Fibroblast of skin of left quadriceps (primary cell): ENCODE measurements at places on chromosomes 1 and 21.
A peak's percentile ranks its signal among the peaks of the same experiment; 100 is the strongest.

DNA sequence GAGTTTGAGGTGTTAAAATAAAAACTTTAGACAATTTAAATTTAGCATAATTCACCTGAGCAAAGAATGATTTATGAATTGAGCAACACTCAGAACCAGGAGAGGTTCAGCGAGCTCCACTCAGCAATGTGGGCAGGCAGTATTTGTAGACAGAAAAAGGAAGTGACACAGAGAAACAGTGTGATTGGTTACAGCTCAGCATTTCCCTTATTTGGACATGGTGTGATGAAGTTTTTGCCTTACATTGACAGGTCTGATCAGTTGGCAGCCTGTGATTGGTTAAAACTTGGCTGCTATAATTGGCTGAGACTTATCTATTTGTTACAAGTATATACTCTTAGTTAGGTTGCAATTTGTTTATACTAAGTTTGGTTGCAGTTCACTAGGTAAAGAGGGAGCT, 621.2 kb upstream of the PRMT6 start:
- no peak for DNase-seq

- DNase-seq, result peak; percentile 55
These were observed 35.8 kb downstream of the SLC2A1 start for GRCh38 chr1:42922687-42923366.

DNA sequence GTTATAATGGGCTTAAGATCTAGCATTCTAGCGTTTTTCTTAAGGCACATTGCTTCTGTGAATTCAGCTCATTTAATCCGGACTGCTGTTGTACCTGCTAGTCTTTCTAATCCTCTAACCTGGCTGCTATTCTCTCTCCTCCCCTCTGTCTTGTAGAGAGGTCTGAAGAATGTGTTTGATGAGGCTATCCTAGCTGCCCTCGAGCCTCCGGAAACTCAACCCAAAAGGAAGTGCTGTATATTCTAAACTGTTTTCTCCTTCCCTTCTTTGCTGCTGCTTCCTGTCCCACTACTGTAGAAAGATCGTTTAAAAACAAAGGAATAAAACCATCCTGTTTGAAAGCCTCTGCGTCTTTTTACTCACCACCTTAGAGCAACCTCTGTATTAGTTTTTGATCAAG, 37.3 kb downstream of the CDC42 start:
- no peak for DNase-seq

DNA sequence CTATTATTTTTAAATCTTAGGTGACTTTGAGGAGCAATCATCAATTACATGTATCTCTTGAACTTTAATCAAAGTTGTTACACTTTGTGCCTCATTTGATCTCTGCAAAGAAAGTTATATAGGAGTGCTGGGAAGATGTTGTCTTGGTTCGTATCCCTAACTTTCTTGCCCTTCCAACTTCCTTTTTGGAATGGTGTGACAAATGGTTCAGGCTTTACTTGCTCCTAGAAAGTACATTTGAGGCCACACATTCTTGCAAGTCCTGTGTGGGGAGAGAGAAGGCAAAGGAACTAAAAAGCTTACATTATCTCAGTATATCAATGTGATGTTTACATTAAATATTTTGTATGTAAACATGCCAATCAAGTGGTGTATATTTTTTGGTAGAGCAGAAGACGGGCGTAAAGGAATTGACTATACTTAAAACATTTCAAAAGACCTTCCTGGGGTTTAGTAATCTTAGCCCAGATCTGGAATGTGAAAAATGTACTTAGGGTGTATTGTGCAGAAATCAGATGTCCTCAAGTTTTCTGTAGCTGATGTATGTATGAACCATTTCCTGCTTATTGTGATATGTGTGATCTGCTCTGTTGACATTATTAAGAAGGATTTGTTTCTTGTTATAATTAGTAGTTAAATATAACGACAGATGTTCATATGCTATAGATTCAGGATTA, 59.2 kb downstream of the USP25 start:
- DNase-seq, result peak; percentile 50

GRCh38 chr1:164054331-164054730, 504.7 kb upstream of the PBX1 start:
- no peak for DNase-seq

DNA sequence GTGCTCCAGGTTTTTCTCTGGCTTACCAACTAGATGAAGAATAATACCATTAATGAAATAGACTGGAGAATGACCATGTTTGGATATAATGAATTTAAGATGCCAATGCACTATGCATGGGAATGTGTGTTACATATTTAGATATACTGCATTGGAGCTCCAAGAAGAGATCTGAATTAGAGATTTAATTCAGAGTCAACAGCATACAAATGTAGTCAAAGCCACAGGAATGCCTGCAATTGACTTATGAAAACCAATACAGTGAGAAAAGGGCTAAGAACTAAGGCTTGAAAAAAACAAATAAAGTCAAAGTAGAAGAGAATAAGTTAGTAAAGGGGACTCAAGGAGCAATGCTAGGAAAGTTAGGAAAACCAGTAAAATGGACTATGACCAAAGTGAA, 59.1 kb downstream of the USP24 start:
- peak; percentile 22 for DNase-seq

DNA sequence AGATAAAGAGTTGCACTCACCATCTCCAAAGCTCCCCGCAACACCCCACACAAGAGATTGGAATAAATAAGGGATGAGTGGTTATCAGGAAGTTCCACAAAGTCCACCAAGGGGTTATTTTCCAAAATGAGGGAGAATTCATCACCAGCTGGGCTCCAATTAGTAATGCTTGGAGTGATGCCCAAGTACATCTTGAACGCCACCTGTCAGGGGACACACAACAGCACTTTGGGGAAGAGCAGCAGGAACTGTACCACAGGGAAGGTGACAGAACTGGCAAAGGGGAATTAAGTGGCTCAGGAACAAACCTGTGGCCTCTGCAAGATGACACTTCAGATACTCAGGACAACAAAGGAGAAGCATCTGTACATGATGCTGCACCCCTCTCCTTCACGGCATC, 11.5 kb downstream of the TRAPPC3 start:
- no peak for DNase-seq

DNA sequence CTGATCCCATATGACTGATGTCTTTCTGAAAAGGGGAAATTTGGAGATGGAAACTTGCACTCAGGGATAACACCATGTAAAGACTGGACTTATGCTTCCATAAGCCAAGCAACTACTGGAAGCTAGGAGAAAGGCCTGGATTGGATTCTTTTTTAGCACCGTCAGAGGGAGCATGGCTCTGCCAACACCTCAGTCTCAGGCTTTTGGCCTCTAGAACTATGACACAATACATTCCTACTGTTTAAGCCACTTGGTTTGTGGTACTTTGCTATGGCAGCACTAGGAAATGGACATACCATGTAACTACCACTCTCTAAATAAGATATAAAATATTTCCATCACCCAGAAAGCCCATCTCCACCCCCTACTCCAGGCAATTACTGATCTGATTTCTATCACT, 139.7 kb downstream of the CYYR1 start:
- no peak for DNase-seq

GRCh38 chr21:26939601-26940111, 27.2 kb downstream of the ADAMTS5 start:
- peak; percentile 52 for DNase-seq

- DNase-seq, result no peak
These were observed 29.7 kb downstream of the FAM151A start for GRCh38 chr1:54593571-54594160.

GRCh38 chr1:241838897-241839296, 9.1 kb upstream of the EXO1 start:
- DNase-seq, result no peak

DNA sequence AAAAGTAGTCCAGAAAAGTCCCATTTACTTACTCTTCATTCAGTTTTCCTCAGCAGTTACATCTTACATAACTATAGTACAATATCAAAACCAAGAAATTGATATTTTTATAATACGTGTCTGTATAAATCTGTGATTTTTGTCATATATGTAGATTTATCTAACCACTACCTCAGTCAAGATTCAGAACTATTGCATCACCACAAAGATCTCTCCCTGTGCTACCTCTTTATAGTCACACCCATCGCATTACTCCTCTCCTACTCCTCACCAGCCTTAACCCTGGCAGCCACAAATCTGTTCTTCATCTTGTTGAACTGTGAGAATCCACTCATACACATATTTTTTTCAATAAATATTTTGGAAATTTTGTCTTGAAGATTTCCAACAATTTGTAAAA, 72.5 kb downstream of the RALGPS2 start:
- DNase-seq, result no peak

GRCh38 chr1:181442181-181442525, 41.2 kb upstream of the CACNA1E start:
- DNase-seq, result no peak

DNA sequence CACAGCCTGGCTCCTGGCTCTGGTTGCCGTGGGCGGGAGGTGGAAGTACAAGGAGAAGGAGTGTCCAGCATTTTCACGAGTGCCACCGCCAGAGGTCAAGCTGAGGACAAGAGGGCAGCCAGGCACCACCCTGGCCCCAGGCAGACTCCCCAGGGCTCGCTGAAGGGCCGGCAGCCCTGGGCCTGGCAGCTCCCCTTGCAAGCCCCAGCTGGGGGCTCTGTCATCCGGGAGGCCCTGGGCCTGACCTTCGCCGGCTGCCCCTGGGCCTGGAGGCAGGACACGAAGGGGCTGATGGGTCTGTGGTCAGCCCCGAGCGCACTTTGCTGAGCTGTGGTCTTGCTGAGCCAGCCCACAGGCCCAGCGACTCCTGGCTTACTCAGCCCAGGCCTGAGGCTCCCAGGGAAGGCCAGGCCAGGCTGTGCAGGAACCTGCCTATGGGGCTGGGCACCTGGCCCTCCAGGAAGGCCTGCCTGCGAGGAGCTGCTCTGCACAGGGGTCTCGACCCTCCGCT, 74.8 kb downstream of the MORN1 start:
- DNase-seq, result no peak

DNA sequence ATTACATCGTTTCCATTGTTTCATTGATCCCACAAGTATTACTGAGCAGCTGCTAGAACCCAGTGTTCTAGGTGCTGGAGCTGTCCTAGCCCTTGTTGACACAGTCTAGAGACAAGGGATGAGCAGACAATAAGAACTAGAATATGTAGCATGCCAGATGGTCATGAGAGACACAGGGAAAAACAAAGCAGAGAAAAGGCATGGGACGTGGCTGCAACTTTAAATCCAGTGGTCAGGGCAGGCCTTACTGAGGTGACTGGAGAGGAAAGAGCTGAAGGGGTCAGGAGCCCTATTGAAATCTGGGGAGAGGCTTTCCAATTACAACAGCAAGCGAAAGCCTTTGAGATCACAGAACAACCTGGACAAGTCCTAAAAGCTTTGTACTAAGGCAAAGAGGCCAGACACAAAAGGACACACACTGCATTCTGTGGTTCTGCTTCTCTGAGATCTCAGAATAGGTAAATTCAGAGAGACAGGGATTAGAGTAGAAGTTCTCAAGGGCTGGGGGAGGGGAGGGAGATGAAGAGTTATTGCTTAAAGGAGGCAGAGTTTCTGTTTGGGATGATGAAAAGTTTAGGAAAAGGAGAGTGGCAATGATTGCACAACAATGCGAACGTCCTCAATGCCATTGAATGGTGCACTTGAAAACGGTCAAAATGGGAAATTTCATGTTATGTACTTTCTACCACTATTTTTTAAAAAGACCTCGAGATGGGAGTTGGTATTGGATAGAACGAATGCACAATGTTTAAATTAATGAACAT, 467.4 kb upstream of the VAMP3 start:
- DNase-seq, result no peak

DNA sequence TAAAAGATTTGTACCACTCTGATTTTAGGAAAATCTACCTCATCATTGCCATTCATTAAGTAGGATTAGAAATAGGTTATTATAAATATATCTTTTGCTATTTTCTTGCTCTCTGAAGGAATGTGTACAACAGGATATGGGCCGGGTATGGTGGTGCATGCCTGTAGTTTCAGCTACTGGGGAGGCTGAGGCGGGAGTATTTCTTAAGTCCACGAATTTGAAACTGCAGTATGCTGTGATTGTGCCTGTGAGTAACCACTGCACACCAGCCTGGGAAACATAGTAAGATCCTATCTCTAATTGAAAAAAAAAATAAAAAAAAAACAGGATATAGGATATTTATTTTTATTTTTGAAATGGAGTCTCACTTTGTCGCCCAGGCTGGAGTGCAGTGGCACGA, 50.0 kb downstream of the CLIC4 start:
- DNase-seq, result no peak

- no peak for DNase-seq
These were observed 197.7 kb upstream of the EDN2 start for GRCh38 chr1:41682149-41682548.

DNA sequence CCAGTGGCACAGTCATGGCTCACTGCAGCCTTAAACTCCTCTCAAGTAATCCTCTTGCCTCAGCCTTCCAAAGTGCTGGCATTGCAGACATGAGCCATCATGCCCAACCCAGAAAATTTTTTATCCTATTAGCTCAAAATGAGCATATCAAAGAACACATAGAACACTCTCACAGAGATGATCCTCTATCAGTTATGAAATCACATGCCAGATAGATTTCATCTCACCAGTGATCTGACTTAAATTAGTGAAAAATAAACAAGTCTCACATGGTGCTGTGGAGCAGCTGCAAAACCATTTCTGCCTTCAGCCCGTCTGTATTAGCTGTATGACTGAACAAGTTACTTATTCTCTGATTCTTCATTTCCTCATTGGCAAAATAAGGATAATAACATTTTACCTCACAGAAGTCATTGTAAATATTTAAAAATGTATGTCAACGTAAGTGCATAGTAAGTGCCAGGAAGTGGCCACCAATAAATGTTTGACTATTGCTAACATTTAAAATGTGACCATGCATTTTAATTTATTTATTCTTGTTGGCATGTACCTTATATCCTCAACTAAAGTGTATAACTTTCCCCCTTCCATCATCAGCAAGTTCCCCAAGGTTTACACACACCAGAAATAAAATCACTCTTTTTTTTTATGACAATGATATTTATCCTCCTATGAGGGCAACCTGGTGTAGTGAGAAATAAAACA, 29.0 kb upstream of the SLC19A2 start:
- DNase-seq, result no peak

DNA sequence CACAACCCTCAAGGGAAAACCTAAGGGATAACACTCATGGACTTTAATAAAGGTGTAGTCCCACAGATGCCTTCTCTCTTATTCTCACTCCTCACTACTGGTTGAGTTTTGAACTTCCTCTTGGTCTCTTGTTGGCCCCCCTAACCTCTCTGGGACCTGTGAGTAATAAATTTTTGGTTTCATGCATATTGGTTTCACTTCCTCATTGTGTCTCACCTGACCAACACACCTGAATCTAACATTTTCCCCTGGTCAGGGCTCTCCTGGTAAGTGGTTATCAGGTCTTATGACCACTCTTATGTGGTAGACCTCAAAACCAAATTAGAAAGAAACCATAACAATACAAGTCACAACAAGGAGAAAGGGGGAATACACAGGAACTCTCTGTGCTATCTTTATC, 60.5 kb upstream of the PRMT6 start:
- DNase-seq, result no peak
